ENCODE measurements at places on chromosomes 4 and X.

GRCh38 chrX:28787206-28787605 is 200.0 kb downstream of the IL1RAPL1 start:
- peak; percentile 20 for DNase-seq

DNA sequence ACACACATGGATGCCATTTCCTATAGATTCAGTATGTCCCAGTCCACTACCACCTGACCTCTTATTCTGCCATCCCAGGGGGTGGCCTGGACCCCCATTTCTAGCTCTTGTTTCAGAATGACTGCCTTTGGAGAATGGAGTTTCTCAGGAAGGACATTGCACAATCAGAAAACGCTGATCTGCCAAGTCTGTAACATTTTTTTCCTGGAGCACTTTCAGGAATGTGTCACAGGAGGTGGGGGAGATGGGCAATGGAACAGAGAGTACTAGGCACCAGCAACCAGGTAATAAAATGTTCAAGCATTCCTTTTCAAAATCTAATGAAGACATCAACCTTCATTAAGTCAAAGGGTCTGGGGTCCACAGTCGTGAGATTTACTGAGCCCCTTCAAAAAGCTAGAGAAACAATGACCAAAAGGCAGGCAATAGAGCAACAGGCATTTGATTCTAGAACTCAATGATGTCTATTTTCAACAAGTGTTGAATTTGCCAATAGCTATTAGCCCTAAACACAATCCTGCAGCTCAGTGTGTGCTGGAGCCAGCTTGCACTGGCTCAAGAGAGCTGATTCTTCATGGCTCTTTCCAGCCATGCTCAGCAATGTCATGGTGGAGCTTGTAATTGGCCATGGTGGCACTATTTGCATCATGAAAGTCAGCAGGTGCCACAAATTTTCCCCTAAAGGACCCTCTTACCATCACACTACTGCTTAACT is 87.1 kb downstream of the KDR start:
- DNase-seq, result no peak

DNA sequence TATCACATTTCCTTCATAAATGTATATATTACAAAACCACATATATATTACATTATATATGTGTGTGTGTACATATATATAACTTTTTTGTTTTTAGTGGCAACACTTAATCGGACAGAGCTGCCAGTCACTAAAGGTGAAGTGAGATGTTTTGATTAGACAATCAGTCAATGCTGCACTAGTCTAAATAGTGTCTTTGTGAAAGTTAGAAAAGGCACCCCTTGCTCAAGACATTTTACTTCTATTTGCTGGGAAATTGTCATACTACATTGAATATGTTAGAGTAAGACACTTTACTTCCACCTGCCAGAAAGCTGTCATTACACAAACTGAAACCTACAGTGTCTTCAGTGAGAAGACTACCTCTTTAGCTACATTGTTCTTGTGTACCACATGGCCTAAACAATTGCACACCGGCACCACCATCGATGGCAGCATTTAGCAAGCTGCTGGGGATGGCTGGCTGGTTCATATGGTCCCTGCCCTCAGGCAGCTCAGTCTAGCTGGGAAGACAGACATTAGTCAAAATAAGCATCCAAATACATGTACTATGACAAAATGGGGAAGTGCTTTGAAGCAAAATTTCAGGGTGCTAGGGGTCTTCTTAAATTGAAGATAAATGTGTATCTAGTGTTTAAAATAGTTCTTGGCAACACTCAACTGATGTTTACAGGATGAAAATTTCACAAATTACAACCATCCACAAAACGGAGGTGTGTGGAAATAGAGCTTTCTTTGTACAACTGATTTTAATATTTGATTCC is 148.1 kb upstream of the GATB start:
- no peak for DNase-seq

GRCh38 chr4:8236106-8236919 is 33.2 kb upstream of the HTRA3 start:
- DNase-seq, result no peak

- no peak for DNase-seq
Measured at GRCh38 chr4:121658125-121658524, 38.7 kb downstream of the ANXA5 start.

DNA sequence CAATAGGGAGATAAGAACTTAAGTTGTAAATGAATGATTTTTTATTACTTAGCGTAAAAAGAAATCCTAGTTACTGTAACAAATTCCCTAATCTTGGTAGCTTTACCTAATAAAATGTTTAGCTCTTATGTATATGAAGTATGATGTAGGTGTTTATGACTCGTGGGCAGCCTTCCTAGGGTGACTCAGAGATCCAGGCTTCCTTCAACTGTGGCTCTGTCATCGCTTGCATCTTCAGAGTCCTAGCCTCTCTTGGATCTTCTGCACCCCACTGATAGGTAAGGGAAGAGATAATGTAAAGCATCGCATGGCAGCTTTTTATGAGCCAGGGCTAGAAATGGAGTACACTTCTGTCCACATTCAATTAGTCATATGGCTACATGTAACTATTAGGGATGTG is 165.6 kb upstream of the GLRA2 start:
- DNase-seq, result no peak

GRCh38 chr4:336893-337142 is 796 bp upstream of the ZNF141 start:
- DNase-seq, result peak; percentile 0

DNA sequence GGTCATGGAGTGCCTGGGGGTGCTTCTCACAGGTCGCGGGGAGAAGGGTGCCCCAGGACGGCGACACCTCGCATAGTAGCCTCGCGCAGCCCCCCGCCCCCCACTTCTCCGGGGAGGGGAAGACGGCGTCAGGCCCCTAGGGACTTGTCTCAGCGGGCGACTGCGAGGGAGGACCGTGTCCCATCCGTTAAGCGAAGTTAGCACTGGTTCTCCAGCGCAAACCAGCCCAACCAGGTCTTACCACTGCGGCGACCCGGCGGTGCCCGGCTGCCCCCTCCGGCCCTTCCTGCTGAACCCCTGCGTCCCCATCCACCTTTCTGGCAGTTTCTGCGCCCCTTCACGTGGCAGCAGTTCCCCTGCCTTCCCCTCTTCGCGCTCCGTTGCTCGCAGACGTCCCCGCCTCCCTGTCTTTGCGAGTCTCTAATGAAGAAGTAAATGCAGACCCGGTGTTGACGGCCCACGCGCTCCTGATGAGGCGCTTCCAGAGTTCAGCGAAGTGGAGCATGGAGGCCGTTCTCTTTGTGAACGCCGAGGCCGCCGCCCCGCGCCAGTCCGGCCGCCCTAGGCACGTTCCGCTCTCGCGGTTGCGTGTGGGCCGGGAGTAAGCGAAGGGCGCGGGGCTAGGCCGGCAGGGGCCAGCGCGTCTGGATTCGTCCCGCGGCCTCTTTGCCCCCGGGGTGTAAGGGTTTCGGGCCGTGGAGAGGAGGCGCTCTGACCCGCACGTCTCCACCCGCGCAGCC is 3.0 kb downstream of the SLIT2 start:
- DNase-seq, result no peak

GRCh38 chrX:1528884-1529203 is 8.1 kb downstream of the P2RY8 start:
- no peak for DNase-seq

GRCh38 chr4:125393825-125394224 is 79.1 kb downstream of the FAT4 start:
- no peak for DNase-seq

- DNase-seq, result no peak
Measured at GRCh38 chr4:189988877-189989431, 38.1 kb downstream of the FRG2 start.

- no peak for DNase-seq
Measured at GRCh38 chr4:114601304-114602052, 2.9 kb downstream of the UGT8 start.

- DNase-seq, result no peak
Measured at GRCh38 chr4:87425711-87426110, 3.3 kb downstream of the NUDT9 start.

DNA sequence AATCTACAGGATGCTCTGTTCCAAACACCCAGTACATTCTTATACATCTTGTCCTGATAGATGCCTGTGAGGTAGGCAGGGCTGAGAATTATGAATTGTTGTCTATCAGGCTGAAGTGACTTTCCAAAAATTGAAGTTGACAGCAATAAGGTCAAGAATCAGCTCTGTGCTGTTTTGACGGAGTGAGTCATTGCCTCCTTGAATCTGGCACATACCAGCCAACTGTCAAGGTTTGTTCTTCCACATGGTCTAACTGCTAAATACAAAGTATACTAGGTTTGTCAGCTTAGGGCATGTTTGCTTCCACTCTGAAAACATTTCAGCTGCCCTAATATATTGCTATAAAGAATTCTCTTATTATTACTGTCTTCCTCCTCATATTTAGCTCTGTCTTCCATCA is 32.3 kb downstream of the SH3RF1 start:
- no peak for DNase-seq

- DNase-seq, result no peak
Measured at GRCh38 chrX:50168241-50168687, 32.5 kb downstream of the AKAP4 start.

DNA sequence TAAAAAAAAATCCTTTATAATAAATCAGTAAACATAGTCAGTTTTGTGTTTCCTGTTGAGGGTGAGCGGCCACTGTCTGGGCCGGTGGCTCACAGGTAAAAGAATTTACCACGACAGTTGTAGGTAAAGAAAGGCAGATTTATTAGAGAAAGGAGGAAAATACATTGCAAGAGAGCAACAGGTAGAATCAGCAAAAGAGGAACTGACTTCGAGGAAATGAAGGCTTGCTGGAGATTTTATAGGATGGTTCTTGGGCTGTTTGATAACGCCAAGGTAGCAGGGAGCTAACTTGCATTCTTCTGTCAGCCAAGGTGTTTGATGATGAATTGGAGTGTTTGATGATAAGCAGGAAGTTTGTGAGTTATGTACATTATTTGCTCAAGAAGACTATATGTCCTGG is 2.8 kb downstream of the ZNF157 start:
- DNase-seq, result no peak

DNA sequence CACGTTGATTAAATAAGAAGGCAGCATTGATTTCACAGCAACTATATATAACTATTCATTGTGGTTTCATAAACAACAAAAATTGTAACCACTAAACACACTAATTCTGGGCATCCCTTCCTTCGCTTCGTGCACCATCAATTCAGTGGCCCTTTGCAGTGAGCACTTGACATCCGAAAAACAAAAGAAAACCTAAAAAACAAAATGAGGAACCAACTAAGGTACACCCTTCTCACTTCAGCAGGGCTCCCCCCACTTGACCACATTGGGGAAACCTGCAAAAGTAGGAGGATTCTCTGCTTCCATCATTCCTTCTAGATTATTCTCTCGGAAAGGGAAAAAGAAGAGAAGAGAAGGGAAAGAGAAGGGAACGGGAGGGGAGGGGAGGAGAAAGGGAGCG is 28.3 kb downstream of the NBDY start:
- DNase-seq, result no peak
